ENCODE measurements at places on chromosomes 16 and 17.

DNA sequence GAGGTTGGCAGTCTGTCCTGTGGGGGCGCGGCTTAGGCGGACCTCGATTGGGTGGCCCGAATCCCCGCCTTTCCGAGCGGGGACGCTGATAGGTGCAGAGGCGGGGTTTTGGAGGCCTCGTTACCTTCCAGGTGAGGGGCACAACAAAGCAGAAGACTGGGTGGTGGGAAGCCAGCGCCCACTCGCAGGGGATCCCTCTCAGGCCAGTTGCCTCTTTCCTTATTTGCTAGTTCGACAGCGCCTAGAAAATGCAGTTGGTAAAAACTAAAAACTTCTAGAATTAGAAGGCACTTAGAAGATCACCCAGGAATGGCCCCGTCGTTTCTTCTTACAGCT lies 730 bp downstream of the KAT7 start:
- DNase-seq, result no peak

DNA sequence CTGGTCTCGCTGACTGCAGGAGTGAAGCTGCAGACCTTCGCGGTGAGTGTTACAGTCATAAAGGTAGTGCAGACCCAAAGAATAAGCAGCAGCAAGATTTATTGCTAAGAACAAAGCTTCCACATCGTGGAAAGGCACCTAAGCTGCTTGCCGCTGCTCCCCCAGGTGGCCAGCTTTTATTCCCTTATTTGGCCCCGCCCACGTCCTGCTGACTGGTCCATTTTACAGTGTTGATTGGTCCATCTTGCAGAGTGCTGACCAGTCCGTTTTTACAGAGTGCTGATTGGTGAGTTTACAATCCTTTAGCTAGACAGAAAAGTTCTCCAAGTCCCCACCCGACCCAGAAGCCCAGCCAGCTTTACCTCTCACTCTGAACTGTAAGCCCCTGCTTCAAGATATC lies 227.8 kb downstream of the ABCC12 start:
- DNase-seq, result no peak

DNA sequence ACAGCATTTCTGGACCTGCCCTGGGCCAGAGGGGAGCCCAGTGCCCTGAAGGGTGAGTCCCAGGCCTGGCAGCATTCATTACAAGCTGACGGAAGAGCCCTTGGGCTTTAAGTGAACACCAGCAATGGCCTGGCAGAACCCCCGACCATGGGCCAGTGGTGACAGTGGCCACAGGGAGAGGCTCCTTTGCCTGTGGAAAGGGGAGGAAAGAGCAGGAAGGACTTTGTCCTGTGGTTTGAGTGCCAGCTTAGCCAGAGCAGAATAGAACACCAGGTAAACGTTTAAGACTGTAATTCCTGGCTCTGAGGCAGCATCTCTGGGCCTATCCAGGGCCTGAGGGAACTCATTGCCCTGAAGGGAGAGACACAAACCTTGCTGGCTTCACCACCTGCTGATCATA lies 34.3 kb upstream of the ATP2C2 start:
- no peak for DNase-seq

GRCh38 chr17:42163113-42163512 lies 8.3 kb upstream of the RAB5C start:
- DNase-seq, result no peak

GRCh38 chr17:69492410-69493071 lies 78.0 kb downstream of the MAP2K6 start:
- DNase-seq, result no peak

DNA sequence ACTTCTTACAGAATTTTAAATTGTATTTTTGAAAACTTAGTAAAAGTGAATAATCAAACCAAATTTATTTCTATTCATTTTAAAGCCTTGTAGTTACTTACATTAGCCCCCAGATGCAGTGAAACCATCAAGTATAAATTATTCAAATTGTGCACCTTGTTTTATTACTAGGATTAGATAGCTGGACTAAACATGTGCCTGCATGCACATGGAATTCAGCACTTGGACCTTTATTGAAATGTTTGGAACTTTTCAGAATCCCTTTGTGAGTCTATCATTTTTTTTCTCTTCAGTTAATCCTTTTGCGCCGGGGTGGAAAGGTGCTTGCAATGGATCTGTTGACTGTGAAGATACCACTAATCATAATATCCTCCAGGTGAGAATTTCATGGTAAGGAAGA lies 4.7 kb downstream of the ZPBP2 start:
- no peak for DNase-seq

DNA sequence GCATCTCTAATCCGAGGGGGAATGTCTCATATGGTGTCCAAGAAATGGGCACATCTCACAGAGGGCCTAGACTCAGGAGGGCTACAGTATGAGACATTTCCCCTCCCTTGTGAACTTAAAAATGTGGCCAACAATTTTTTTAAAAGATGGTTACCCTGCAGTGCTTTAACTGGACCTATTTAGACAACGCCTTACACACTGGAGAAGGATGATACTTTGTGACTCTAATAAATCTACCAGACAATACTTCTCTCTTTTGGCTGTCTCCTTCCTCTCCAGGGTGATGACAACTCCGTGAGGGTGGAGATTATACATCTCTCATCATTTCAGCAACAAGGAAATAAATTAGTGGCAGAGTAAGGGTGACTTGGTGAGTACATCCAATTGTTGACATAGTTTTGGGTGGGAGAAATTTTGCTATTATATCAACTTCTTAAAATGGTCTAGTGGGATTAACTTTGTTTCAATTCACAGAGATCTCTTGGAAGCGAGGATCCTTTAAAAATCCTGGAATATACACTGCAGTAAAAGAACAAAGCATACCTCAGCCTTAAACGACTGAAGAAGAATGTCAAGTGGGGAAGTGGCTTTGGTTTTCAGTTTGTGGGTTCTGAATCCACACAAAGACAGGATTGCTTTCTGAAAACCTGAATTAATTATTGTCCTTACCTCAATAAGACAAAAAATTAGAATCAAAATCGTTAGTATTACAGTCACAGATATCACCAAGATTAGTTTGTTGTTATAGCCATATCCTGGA lies 89.8 kb downstream of the KPNA2 start:
- no peak for DNase-seq

GRCh38 chr17:31236137-31236536 lies 60.9 kb downstream of the OMG start:
- no peak for DNase-seq

DNA sequence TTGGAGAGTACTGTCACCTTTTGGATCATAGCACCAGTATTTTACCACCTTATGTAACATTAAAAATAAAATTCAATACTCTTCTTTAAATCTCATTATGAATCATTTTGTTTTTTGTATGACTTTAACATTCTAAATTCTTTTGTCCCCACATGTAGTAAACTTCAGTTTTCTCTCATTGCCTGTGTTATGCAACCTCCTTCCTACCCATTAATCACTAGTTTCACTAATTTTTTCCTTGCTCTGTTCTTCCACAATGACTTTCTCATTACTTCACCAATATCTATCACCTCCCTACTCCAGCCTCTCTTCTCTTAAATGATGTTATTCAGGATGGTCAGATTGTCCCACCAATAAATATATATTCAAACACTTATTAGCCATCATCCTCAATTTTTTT lies 68.7 kb downstream of the TTC19 start:
- no peak for DNase-seq

DNA sequence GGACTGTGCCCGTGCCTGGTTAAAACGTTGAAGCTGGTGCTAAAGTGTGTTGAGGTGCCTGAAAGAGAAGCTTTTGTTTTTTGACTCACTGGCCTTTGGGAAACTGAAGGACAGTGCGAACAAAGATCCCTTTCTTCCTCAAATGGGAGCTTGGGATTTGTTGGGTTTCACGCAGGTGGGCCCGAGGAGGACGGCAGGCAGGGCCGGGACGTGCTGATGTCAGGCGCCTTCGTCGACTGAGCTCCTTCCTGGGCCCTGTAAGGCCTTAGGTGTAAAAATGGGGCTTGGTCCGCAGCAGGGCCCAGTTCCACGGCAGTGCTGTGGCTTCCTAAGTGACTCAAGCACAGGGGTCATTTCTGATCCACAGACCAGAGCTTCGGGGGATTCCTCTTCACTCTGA lies 106.9 kb downstream of the BANP start:
- DNase-seq, result no peak

GRCh38 chr17:73549841-73550430 lies 94.3 kb downstream of the SDK2 start:
- DNase-seq, result no peak

DNA sequence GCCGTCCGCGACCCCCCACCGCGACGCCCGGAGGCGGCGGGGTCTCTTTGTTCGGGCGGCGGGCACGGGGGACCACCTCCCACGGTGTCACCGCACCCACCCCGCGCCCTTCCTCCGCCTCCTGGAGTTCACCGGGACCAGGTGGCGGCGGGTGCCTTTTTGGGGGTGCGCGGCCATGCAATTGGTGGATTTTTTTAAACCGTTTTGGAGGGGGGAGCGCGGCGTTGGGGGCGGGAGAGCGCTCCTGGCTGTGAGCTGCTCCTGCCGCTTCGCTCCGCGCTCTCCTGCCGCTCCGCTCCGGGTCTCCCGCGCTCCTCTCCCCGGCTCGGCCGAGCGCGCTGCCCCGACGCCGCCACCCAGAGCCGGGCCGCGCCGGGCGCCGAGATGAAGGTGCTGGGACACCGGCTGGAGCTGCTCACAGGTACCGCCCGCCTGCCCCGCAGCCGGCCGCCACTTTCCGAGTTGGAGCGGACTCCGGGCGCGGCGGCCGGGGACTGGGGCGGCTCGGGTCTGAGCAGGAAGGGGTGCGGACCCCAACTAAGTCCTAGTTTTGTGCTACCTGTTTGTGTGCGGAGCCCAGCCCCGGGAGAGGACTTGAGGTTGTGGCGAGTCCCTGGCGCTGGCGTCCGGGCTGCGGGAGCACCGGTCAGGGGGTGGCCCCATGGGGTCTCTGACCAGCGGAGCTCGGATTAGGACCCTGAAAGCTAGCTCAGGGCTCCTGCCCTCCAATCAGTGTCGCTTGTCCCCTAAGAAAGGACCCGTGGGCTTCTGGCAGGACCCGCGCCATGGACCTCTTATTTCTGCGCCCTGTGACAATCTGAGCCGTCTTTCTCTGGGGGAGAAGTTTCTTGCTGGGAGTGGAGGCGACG lies 35.7 kb upstream of the NDRG4 start:
- no peak for DNase-seq

- DNase-seq, result no peak
These were observed 60.7 kb downstream of the IRF8 start for GRCh38 chr16:85959686-85960085.

DNA sequence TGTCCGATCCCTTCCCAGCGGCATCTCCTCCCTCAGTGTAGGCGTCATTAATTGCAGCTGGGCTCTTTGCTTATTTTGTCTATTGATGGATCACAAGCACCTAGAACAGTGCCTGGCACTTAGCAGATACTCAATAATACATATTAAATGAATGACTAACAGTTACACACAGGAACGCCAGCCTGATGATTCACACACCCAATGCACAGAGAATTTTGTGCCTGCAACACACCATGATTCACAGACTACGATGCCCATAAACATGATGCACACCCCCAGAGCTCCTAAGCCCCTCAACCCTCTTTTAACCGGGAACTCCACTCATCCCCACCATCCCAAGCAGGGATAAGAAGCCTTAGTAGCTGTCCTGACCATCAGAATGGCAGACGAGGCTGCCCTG lies 66.6 kb upstream of the TMEM97 start:
- DNase-seq, result no peak

- DNase-seq, result no peak
These were observed 177.0 kb upstream of the IRX6 start for GRCh38 chr16:55146966-55147365.

GRCh38 chr17:39774047-39774446 lies 36.3 kb downstream of the GRB7 start:
- no peak for DNase-seq

- no peak for DNase-seq
These were observed 35.3 kb upstream of the PITPNM3 start for GRCh38 chr17:6591599-6592158.

DNA sequence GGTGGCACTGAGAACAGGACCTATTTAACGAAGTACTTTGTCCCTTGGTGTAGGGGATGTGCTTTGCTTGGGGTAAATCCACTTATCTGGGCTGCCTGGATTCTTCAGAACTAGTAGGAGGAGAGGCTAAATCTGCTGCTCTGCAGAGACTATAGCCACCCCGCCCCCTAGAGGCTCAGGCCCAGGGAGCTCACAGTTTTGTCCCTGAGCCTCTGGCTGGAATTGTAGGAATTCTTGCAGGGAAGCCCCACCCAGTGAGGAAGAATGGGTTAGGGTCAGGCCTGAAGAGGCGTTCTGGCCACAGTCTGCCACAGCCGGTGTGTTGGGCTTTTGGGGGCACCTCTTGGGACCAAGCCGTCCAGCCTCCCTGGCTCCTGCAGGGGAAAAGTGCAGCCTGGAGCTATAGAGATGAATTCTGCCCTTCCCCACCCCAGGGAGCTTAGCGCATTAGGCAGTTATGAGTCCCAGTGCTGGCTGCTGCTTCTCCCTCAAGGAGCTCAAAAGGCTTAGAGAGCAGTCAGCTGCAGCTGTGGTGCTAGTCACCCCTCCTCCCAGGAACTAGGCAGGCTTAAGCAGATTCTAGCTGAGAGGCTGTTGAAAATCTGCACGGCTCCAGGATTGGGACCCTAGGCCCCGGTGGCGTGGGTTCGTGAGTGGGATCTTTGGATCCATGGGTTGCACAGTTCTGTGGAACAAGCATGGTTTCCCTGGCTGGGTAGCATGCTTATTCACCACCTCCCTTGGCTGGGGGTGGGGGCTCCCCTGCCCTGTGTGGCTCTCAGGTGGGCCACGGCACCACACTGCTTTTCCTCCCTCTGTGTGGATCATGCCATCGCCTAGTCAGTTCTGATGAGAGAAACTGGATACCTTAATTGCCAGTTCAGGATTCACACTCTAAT lies 237.4 kb upstream of the TOM1L1 start:
- no peak for DNase-seq

- DNase-seq, result peak; percentile 3
These were observed 475.9 kb upstream of the CCL2 start for GRCh38 chr17:33779234-33779591.

- DNase-seq, result no peak
These were observed 125.0 kb upstream of the IRX3 start for GRCh38 chr16:54411544-54411943.

DNA sequence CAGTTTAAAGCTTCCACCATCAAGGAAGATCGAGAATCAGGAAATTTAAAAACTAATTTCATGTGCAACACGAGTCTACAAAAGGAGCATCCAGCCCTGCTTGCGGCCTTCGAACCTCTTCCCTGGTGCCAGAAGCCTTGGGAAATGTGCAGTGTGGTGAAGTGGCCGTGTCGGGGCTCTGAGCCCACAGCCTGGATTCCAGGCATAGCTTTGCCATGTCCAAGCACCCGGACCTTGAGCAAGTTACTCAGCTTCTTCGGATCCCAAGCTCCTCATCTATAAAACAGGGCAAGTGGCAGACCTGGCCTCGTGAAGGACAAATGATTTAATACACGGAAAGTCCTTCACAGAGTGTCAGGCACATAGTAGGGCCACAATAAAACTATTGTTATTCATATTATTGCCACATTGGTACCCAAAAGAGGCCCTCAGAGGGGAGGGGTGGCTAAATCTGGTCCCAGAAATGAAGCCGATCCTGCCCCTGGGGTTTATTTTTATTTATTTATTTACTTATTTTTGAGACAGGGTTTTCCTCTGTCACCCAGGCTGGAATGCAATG lies 34.8 kb downstream of the COTL1 start:
- DNase-seq, result no peak

- no peak for DNase-seq
These were observed 30.4 kb upstream of the IL34 start for GRCh38 chr16:70615945-70616344.

- DNase-seq, result no peak
These were observed 207.7 kb upstream of the CHMP6 start for GRCh38 chr17:80783971-80784370.
